Activated CD4-positive, alpha-beta T cell treated with anti-CD3 and anti-CD28 coated beads, Interleukin-2, amount 50 U/mL, for 1 hour (primary cell): ENCODE measurements at places on chromosomes 6 and 20.

- no peak for DNase-seq
Measured at GRCh38 chr6:79076160-79076559, 1.9 kb downstream of the PHIP start.

GRCh38 chr6:92109256-92109655 is 1310.1 kb downstream of the EPHA7 start:
- no peak for DNase-seq

- no peak for DNase-seq
Measured at GRCh38 chr20:47701612-47702011, 83.7 kb downstream of the SULF2 start.

- DNase-seq, result no peak
Measured at GRCh38 chr6:6721606-6722005, 133.1 kb downstream of the LY86 start.

DNA sequence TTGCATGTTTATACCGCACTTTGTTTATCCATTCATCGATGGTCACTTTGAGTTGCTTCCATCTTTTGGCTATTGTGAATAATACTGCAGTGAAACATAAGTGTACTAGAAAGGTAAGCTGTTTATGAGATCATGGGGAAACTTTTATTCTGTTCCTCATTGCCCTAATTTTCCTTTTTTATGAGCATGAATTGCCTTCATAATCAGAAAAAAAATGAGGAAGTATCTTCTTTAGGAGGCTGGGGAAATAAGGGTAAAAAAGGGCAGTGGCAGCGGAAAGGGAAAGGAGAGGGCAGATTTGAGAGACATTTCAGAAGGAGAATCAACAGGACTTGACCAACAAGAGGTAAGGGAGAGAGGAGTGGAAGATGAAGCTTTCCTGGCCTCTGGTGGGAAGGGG is 14.3 kb upstream of the SERINC3 start:
- DNase-seq, result no peak

DNA sequence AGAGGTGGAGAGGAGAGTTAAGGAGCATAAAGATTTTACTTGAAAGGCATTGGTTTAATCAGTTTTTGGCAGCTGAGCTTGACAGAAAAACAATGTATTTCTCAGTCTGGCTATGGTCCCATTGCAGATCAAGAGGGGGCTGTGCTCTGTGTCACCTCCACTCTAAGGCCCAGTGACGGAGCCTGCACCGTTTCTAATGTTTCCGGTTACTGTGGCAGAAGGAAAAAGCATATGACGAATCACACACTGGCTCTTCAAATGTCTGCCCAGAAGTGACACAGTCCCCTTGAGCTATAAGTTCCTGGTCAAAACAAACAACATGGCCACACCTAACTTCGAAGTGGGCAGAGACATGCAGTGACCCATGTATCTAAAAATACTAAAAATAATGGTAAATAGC is 372.0 kb downstream of the PLCB1 start:
- DNase-seq, result no peak
